ENCODE measurements at places on chromosomes 4 and X.

- DNase-seq: no peak
Observed at GRCh38 chrX:16819634-16820033, 33.4 kb downstream of the TXLNG start.

GRCh38 chr4:186058980-186059316 lies 10.0 kb upstream of the TLR3 start:
- no peak for DNase-seq

DNA sequence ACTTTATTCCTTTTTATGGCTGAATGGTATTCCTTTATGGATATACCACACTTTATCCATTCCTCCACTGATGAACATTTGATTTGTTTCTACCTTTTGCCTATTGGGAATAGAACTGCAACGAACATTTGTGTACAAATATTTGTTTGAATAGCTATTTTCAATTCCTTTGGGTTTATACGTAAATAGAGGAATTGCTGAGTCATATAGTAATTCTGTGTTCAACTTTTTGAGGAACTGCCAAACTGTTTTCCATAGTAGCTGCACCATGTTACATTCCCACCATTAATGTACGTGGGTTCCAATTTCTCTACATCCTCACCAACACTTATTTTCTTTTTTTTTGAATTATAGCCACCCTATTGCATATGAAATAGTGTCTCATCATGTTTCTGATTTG lies 156.5 kb upstream of the ATP6AP2 start:
- no peak for DNase-seq

DNA sequence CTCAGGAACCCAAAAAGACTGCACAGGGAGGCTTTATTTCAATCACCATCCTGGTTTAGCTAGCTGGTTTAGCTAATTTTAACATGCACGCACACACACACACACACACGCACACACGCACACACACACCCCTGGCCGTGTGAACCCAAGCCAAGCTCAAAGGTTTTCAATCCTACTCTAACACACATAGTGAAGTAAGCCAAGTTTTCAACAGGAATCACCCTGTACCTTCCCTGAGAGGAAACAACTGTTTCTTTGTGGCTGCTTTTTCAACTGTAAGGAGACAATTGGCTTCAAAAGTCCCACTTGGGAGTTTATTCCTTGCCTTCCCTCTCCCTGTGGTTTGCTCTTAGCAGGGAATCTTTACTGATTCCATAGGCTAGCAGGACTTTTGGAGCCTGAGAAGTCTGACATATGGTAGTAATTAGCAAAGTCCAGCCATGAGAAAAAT lies 98.9 kb upstream of the BMP3 start:
- DNase-seq: no peak

GRCh38 chrX:146881521-146881920 lies 67.0 kb upstream of the CXorf51A start:
- no peak for DNase-seq
